ENCODE measurements at places on chromosomes 12 and 14.

GRCh38 chr12:8996682-8997405, 7.5 kb downstream of the KLRG1 start:
- DNase-seq: no peak

- no peak for DNase-seq
Measured at GRCh38 chr12:78406213-78406612, 458.4 kb upstream of the SYT1 start.

- DNase-seq: no peak
Measured at GRCh38 chr12:63978519-63978918, 134.0 kb downstream of the SRGAP1 start.

GRCh38 chr12:55736780-55737580, 5.9 kb upstream of the GDF11 start:
- DNase-seq: no peak

DNA sequence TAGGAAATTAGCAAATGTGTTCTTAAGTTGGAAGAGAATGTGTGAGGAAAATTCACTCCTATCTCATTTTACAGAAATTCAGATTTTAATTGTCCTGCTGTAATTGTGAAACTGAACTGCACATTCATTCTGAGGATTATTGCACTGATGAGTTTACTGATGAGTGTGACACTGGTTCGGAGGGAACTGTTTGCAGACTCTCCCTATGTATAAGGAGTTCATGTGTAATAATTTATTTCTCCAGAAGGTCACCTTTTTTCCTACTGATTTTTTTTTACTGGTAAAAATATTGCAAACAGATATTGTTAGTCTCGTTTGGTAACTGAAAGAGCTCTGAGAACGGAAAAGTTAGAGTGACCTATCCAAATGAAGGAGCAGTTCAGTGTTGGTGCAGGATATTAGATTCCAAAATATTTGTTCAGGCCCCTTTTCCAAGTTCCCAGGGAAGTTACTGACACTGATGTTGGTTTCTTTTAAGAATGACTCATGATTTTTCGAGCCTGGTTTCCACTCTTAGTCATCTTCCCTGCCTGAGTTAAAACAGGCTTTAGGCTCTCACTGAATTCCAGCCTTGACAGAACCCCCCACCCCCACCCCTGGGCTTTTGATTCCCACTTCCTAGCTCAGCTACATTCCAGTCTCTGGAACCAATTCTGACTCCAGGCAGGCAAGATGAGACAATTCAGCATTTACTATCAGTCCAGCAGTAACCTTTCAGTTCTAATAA, 18.4 kb downstream of the ANO6 start:
- DNase-seq: no peak

- DNase-seq: no peak
Measured at GRCh38 chr12:95073698-95074520, 491 bp upstream of the NR2C1 start.

DNA sequence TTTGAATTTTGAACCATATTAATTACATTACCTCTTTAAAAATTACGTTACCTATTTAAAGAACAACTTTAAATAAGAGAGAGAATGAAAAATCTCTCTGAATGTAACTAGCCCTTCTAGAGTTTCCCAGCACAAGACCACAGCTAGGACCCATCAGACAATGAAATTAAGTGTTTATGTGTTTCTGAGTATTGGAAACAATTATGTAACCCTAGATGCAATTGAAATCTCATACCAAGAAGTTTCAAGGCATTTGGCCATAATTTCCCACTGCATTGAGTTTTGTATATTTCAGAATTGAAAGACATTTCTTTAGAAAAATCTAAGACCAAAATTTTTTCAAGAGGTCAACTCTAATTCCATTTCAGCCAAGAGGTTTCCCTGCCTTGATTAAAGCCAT, 47.1 kb downstream of the SERPINA3 start:
- no peak for DNase-seq

DNA sequence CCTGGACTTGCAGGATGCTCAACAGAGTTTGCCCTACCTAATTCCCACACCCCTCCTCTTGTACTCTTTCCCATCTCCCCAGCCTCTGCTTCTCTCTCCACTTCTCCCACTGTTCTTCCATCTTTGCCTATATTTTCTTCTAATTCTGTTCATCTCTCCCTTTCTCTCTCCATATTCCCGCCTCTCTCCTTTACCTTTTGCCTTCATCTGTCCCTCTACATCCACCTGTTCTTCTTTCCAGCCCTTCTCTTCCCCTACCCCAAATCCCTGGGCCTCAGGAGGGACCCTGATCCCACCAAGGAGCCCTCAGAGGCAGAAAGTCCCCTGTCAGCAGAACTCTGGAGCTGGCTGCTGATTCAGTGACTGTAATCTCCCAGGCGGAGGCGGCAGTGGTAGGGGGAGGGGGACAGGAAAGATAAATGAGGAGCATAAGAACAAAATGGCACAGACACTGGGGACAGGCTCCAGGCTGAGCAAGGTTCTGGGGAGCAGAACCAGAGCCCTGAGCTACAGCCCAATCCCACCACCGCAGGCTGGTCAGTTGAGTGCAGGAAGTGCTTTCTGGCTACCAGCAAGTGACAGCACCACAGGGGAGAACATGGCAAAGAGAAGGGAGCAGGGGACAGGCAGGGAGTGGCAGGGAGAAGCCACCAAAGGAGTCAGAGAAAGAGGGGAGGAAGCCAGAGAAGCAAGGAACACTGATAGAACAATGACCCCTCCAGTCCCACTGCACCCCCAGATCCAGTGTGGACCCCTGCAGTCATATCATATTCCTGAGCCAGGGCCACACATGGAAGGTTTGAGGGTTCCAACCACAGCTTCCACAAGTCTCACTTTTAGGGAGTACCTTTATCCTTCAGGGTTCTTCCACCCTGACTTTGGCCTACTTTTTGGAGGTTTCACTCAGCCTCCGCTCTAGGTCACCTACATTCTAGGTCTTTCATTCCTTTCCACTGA, 27.0 kb downstream of the SMUG1 start:
- no peak for DNase-seq

DNA sequence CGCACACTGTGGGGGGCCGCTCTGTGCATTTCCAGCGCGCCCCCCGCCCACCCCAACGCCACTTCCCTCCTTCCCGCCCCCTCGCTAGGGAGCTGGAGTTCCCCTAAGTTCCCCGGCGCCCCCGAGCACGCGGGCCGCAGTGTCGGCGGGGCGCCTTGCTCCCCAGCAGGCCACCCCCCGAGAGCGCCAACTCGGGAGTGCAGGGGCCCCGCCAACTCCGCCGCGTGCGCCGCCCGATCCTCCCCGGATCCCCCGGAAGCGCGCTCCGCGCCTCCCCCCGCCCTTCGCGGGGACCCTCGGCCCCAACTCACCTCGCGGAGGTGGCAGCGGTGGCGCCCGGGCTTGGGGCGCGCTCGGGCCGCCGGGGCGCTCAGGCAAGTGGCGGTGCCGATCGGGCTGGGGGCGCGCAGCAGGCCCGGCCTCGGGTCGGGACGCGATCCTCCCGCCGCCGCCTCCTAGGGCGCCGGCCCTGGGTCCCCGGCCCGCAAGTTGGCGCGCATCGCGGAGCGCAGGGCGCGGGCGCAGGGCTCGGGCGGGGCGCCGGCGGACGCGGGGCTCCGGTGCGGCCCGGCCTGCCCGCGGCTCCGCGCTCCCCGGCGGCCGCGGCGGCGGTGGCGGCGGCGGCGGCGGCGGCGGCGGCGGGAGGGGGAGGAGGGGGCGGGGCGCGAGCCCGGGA, at the start of gene NCOR2:
NCOR2 (minus strand) TSS at position 616 of the 676 bp plus-strand sequence. CDS start 72,361 bp downstream, outside the sequence.
- DNase-seq: peak; percentile 29

DNA sequence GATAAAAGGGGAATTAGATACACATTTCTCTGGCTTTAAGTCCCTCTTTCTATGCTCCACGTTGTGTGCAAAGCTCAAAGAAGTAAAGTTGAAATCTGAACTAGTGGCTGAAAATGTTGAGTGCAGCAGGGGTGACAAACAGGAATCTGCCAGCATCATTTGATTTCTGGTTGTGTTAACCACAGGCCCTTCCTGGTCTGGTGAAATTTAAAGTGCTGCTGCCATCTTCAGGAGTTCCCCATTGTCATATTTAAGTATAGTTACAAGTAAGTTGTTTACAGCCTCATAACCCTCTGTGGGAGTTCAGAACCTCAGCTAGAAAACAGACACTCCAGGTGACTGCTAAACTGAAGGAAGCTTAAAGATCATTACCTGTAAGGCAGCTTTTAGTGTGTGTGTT, 90.9 kb upstream of the CCDC196 start:
- DNase-seq: no peak

DNA sequence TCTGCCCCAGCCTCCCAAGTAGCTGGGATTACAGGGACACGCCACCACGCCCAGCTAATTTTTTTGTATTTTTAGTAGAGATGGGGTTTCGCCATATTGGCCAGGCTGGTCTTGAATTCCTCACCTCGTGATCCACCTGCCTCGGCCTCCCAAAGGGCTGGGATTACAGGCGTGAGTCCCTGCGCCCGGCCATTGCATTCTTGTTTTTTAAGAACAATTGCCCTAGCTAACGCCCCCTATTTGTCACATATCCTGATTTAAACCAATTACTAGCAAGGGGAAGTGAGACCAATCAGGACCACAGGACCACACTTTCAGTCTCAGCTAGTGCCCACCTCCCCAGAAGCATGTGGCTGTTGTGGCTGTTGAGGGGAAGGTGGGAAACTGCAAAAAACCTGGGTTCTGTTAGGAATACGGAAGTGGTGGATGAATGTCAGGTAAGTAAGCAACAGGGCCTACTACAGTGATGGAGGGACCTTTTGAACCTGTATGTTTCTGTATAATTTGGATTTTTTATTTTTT, 37.8 kb upstream of the NFYB start:
- no peak for DNase-seq

DNA sequence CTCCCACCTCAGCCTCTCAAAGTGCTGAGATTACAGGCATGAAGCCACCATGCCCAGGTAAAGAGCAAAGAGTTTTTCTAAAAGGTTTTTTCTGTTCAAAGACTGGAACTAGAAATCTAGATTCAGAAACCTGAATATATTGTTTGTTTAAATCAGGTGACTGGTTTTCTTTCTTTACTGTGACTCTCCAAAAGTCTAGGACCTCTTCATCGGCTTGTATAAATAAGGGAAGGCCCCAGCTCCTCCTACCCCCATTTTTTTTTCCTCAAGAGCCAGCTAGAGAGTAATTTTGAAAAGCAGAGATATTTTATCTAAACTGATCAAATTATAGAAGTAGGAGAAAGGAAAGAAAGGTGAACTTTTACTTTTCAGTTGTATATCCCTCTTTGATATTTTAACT, 48.0 kb downstream of the TMEM116 start:
- DNase-seq: no peak

GRCh38 chr14:91373591-91374254, 43.9 kb downstream of the CCDC88C start:
- DNase-seq: no peak

DNA sequence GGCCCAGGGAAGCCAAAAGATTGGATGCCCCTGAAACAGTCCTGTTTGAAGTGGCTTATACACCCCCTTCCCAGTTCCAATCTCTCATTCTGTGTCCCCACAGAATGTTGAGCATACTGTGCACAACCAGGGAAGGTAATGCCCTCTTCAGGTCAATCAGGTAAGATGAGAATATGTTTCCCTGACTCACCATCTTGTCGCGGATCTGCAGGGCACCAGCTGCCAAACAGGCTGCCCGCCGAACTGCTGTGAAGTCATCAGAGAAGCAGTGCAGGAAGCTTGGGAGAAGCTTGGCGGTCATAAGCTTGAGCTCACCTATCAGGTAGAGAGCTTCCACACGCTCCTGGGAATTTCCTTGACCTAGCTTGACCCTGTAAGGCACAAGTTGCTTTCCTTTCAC, 9.6 kb downstream of the RIOX1 start:
- DNase-seq: no peak

DNA sequence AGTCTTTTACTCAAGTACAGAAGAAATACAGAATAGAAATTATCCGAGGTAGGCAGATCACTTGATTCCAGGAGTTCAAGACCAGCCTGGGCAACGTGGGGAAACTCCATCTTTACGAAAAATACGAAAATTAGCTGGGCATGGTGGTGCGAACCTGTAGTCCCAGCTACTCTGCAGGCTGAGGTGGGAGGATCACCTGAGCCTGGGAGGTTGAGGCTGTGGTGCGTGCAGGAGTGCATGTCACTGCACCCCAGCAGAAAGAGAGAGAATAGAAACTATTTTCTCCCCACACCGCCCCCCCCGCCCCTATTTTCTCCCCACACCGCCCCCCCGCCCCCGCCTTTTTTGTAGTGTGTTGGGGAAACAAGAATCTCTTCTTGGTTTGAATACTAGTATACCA, 2.2 kb downstream of the DNM1L start:
- DNase-seq: no peak

DNA sequence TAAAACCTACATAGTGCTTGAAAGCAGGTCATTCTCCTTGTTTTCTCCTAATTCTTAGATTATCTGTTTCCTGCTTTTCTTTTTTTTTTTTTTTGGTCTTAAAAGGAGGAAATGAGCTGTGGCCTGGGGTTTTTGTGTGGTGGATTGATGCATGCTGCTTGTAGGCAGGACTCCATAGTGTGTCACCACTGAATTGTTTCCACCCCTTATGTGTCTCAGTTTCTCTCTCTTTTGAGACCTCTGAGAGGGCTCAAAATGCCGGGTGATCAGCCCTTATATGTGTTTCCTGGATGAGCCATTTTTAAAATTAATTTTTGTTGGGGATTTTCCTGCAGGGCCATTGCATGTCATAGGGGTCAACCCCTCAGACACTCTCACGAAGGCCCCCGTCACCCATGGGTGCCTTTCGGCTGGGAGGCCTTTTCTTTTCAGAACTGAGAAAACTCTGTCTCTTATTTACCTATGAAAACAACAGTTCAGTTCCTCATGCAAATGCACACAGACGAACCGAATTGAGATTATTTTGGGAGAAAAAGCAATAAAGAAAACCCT, 32.0 kb upstream of the LRRK2 start:
- no peak for DNase-seq

DNA sequence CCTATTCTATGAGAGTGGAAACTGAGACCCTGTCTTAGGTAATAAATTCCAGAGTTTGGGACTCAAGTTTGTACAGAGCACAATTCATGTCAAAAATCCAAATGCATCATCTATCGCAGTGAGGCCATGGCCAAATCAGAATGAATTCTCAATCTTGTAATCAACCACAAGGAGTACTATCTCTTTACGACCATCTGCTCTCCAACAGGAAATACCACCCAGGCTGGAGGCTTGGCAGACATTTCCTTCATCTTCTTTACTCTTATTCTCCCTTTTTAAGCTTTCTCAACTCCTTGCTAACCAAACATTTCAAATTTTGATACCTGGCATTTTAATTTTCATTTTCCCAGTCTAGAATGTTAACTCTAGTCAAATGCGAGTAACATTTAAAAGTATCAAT, 32.7 kb upstream of the RNU6-7 start:
- no peak for DNase-seq

- DNase-seq: no peak
Measured at GRCh38 chr14:52845081-52845480, 53.7 kb upstream of the GNPNAT1 start.

- no peak for DNase-seq
Measured at GRCh38 chr12:10612984-10613348, 443 bp downstream of the MAGOHB start.

- no peak for DNase-seq
Measured at GRCh38 chr12:105738051-105738450, 400.7 kb downstream of the NUAK1 start.

- no peak for DNase-seq
Measured at GRCh38 chr12:15272376-15272775, 49.9 kb upstream of the PTPRO start.

Measured in activated naive CD4-positive, alpha-beta T cell (primary cell).